Right ventricle myocardium inferior (tissue), 1 donor: ENCODE measurements at places on chromosomes 2 and 18. TPM values are rescaled to one million over a fixed set of nuclear protein-coding genes. Genes with fewer than 3 reads are reported as not detected.

DNA sequence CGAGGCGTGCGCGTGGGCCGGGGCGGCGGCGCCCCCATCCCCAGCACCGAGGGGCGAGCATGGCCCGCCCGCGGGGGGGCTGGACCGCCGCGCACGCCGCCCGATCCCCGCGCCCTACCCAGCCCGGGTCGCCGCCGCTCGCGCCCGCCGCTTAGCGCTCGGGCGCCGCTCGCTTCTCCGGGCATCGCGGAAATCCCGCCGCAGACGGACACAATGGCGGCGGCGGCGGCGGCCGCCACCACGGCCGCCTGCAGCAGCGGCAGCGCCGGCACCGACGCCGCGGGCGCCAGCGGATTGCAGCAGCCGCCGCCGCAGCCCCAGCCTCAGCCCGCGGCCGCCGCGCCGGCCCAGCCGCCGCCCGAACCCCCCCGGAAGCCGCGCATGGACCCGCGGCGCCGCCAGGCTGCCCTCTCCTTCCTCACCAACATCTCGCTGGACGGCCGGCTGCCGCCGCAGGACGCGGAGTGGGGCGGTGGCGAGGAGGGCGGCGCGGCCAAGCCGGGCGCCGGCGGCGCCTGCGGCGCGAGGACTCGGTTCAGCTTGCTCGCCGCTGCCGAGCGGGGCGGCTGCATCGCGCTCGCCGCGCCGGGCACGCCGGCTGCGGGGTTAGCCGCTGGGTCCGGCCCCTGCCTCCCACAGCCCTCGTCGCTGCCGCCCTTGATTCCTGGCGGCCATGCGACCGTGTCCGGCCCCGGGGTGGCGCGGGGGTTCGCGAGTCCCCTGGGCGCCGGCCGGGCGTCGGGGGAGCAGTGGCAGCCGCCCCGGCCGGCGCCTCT, 453 bp downstream of the CABLES1 start:
- DNase-seq = no peak

Gene GPR45
- not detected for total RNA-seq

Gene REG1A
- total RNA-seq = not detected

GRCh38 chr18:8745355-8746014, 40.1 kb downstream of the MTCL1 start:
- DNase-seq = no peak

Gene MOCOS
- total RNA-seq = 0.38 TPM
